ENCODE measurements at places on chromosomes 7 and 10.

GRCh38 chr7:156318926-156319325, 321.6 kb upstream of the RNF32 start:
- no peak for DNase-seq

- no peak for DNase-seq
Measured at GRCh38 chr10:28946479-28946878, 269.2 kb downstream of the BAMBI start.

GRCh38 chr10:125802131-125802530, 20.9 kb downstream of the UROS start:
- DNase-seq = no peak

GRCh38 chr7:30330134-30331111, 46.0 kb downstream of the ZNRF2 start:
- DNase-seq = peak; percentile 57

- no peak for DNase-seq
Measured at GRCh38 chr7:31603046-31603445, 84.0 kb upstream of the PPP1R17 start.

GRCh38 chr10:93671042-93671441, 31.4 kb downstream of the FRA10AC1 start:
- DNase-seq = no peak
